ENCODE measurements at places on chromosomes 1 and 21.
A peak's percentile ranks its signal among the peaks of the same experiment; 100 is the strongest.

GRCh38 chr1:36068866-36069265, 15.0 kb upstream of the TEKT2 start:
- DNase-seq = no peak

DNA sequence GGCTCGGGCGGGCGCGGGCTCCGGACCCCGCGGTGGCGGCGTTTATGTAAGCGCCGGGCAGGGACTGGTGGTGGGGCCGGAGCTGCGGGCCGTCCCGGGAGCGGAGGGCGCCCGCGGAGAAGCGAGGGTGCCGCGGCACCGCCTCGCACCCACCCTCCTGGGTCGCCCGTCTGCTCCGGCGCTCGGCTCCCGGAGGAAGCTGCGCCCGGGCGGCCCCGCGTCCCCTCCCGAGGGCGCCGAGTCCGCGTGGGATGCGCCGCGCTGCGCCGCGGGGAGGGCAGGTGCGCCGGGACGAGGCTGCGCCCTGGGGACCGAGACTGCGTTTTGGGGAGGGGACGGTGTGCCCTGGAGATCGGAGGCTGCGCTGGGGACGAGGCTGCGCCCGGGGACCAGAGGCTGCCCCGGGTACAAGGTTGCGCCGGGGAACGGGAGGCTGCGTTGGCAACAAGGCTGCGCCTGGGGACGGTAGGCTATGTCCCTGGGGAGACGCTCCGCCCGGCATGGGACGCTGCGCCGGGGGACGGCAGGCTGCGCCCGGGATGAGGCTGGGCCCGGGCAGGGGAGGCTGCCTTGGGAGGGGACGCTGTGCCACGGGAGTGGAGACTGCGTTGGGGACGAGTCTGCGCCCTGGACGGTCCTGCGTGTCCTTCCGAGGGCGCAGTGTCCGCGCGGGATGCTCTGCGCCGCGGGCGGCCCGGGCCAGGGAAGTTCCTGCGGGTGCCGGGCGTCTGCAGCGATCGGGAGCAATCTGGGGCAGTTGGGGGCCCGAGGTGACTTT, 627 bp downstream of the ADARB1 start:
- peak; percentile 21 for DNase-seq

- no peak for DNase-seq
Measured at GRCh38 chr1:32464191-32464715, 619 bp upstream of the ZBTB8B start.

GRCh38 chr21:37558676-37559211, 192.2 kb downstream of the DYRK1A start:
- no peak for DNase-seq

GRCh38 chr1:145985502-145986439, 10.6 kb downstream of the TXNIP start:
- DNase-seq = no peak

DNA sequence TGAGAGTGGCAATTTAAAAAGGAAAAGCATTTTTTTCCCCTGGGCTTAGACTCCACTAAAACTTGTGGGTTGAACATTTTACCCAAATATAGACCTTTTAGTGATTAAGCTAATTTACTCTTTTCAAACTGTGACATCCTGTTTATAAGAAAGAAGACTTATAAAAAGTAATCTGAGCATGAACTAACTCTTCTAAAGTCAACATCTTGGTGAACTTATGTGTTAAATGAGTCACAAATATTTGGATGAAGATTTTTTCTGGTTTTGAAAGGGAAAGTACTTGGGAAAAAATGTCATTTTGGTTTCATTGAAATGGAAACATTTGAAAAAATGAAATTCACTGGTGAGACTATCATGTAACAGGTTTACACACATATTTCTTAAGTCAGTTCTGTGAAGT, 109.8 kb downstream of the KCNK2 start:
- DNase-seq = no peak

GRCh38 chr1:61606448-61607312, 118.3 kb downstream of the TM2D1 start:
- DNase-seq = no peak

- no peak for DNase-seq
Measured at GRCh38 chr1:10869933-10870332, 73.5 kb upstream of the CASZ1 start.

DNA sequence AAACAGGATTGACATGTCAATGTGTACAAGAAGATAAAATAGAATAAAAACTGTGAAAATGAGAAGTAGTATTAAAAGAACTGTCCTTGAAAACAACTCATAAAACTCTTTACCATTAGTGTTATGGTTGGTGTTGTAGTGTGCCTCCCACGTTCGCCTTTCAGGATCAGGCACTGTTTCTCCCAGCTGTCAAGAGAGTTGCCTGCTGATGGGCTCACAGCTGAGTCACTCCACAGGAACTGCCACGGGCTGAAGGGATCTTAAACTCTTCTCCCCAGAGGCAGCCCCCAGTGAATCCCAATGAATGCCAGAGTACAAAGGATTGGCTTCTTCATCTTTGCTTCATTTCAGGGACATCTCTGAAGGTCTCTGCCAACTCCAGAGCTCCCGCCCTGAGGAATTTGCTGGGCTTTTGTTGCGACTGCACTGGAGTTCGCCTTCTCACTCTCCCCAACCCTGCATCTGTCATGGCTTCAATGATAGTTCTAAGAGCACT, 119.6 kb downstream of the ADGRL2 start:
- DNase-seq = no peak

DNA sequence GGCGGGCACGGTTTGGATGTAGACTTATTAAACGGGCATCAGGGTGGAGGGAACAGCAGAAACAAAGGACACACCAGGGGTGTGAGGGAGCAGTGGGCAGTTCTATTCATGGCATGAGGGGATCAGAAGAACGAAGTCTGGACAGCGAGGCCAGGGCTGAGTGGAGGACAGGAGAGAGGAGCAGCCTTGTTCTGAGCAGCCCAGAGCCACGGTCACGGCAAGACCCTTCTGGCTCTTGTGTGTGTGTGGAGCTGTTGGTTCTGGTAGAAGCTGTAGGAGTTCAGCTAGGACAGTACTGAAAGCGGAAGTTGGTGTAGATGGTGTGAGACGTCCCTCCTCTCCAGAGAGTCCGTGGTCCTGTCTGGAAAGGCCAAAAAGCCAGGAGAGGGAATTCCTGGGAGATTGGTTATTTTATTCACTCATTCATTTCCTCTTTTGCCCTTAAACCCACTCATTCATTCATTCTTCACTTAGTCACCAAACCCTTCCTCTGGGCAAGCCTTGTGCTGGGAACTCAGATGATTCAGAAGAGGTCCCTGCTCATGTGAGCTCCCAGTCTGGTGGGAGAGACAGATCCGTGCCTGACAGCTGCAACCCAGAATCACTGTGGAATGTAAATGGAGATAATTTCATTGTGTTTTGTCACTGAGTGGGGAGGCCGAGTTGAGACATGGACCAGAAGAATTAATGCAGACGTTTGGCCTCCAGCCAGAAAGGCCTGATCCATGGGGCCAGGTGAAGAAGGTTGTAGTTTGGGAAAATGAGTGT, 4.1 kb upstream of the ACOT11 start:
- DNase-seq = no peak

GRCh38 chr1:231584921-231585320, 41.7 kb upstream of the DISC1 start:
- DNase-seq = no peak

Data from CD4-positive, alpha-beta T cell treated with Interleukin-2 at 100 ng/mL for 4 hours (primary cell).